NCI-H2029 treated with DMSO at 0.1 percent for 48 hours (cell line): ENCODE measurements at places on chromosomes 1 and 21.

DNA sequence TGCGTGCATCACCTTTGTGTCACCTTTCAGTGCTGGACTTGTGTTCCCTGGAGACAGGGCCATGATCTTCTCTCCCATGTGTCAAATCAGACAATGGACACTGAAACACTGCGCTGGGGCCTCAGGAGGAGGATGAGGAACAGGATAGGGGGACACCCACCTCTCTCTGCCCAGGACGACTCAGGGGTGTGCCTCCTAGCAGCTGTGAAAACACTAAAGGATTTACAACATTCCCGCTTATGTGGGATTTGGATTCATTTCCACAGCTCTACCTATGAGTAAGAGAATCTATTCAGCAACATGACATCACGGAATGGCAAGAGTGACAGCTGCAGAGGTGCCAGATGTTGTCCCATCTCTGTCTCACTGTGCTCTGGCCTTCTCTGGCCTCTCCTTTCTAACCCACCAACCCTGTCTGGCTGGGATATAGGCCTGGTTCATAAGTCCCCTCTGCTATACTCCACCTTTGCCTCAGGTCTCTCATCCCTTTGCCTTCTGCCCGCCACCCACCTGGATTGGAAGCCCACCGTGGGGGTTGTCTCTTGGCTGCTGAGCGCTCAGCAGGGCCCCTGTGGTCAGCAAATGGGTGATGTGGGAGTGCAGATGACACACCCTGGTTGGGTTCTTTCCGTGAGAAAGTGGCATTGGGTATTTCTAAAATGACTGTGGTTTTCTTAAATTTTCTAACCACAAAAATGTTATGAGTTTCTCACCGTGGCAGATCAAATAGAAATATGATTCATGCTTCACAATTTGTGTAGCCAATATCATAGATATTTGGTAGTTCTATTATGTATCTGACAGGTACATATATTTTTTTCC lies 47.1 kb upstream of the TLR5 start:
- no peak for DNase-seq

GRCh38 chr1:167460836-167461235 lies 57.5 kb downstream of the CD247 start:
- DNase-seq = no peak

GRCh38 chr1:244445320-244446181 lies 6.2 kb downstream of the ADSS2 start:
- DNase-seq = no peak

GRCh38 chr1:3633344-3634058 lies 8.7 kb downstream of the TPRG1L start:
- DNase-seq = no peak

DNA sequence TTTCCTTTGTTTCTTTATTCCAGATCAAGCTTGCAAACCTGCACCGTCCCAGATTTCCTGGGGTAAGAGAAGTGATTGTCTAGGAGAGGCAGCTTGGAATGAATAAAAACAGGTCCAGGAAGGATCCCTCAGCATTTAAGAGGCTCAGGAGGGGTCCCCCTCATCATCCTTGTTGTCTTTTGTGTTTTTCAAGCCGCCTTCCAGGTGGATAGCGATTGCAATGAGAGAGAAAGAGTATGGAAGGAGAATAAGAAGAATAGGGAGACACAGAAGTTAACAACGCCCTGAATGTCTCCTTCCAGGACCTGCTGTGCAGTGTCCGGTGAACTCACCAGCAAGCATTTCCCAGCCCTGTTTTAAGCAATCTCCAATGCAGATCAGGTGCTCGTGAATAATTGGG lies 8.5 kb downstream of the ERG start:
- DNase-seq = no peak

GRCh38 chr1:230809256-230809990 lies 58.9 kb downstream of the C1orf198 start:
- no peak for DNase-seq

GRCh38 chr1:59162665-59163064 lies 134.2 kb upstream of the FGGY start:
- no peak for DNase-seq

DNA sequence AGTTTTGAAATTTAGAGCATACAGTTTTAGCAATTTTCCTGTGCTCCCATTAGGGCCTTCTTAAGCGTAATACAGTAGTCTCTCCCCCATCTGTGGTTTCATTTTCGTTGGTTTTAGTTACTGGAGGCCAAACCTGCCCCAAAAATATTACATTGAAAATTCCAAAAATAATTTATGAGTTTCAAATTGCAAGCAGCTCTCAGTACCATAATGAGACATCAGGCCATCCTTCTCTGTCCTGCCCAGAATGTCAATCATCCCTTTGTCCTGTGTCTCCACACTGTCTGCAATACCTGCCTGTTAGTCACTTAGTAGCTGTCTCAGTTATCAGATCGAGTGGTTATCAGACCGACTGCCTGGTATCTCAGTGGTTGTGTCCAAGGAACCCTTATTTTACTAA lies 45.4 kb downstream of the ADSS2 start:
- no peak for DNase-seq

- no peak for DNase-seq
Observed at GRCh38 chr1:183419399-183419798, 1.2 kb upstream of the NMNAT2 start.

DNA sequence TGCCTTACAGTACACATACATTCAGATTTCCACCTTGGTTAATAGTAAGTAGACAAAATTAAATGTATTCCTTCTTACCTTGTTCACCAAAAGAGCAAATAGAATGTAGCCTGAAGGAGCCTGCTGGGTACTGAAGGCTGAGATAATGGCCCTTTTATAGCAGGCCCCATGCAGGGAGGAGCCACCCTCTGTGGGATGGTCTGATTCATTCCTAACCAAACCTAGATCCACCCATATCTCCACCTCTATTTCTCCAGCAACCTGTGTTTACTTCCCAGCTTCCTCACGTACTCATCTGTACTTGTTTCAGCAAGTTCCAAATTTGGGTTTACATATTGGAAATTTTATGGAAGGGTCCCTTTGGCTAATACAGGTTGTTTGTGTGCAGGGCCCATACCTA lies at the start of gene FLG:
Gene FLG (minus strand): TSS at position 129 of the 400 bp plus-strand sequence. CDS start 9,783 bp downstream, outside the sequence.
- no peak for DNase-seq

- no peak for DNase-seq
Observed at GRCh38 chr1:150553392-150554085, 4.3 kb downstream of the ADAMTSL4 start.

- no peak for DNase-seq
Observed at GRCh38 chr21:45131537-45131999, 57.2 kb downstream of the ADARB1 start.

DNA sequence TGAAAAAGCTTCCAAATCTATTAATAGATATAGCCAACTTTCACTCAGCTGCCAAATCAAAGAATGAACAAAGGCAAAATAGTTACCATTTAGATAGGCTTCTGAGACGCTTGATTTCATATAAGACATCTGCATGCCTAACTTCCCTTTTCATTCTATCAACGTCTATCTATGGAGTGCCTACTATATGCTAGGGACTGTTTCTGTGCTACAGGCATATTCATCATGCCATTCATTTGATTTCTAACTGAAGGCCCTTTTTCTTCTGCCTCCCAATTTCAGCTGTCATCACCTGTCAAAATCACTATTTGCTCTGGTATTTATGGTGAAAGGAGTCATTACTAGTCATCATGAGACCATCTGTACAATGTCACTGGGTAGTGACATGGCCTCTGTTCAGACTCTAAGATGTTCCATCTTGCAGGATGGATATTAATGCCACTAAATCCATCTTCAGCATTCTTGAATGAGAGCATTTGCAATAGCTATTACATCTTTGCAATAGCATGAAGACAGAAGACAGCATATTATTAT lies 4.3 kb upstream of the KRTAP13-1 start:
- no peak for DNase-seq

GRCh38 chr1:216890871-216891270 lies 167.6 kb upstream of the ESRRG start:
- DNase-seq = no peak

DNA sequence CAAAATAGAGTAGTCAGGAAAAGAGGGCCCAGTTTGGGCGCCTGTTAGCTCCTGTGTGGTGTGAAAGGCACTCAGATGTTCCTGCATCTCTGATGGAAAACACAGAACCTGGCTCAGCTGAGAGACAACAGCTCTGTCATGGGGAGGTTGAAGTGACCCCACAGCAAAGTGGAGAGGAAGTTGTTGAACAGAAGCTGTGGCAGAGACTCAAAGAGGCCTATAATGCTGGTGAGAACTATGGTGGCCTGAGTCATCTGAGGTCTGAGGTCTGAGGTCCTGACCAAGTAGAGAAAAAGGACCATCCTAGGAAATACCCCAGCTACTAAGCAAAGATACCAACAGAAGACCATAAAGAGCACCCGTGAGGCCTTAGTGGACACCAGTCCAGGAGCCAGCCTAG lies 45.6 kb upstream of the JAK1 start:
- no peak for DNase-seq

GRCh38 chr21:32381571-32381970 lies 11.2 kb downstream of the URB1 start:
- DNase-seq = no peak

DNA sequence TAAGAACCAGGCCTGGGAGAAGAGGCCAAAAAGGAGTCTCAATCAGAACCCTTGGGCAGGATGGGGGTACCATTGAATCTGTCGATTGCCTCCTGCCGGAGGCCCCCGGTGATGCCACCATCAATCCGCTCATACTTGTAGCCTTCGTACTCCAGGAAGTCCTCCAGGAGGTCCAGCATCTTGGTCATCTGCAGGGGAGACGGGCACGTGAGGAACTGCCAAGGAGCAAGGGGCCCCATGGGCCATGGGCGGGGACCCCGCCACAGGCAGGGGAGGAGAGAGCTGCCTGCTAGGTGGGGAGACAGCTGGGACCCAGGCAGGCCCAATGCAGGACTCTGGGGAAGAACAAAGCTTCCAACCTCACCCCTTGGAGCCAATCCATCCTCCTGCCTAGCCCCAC lies 48.6 kb downstream of the CHD5 start:
- DNase-seq = no peak

DNA sequence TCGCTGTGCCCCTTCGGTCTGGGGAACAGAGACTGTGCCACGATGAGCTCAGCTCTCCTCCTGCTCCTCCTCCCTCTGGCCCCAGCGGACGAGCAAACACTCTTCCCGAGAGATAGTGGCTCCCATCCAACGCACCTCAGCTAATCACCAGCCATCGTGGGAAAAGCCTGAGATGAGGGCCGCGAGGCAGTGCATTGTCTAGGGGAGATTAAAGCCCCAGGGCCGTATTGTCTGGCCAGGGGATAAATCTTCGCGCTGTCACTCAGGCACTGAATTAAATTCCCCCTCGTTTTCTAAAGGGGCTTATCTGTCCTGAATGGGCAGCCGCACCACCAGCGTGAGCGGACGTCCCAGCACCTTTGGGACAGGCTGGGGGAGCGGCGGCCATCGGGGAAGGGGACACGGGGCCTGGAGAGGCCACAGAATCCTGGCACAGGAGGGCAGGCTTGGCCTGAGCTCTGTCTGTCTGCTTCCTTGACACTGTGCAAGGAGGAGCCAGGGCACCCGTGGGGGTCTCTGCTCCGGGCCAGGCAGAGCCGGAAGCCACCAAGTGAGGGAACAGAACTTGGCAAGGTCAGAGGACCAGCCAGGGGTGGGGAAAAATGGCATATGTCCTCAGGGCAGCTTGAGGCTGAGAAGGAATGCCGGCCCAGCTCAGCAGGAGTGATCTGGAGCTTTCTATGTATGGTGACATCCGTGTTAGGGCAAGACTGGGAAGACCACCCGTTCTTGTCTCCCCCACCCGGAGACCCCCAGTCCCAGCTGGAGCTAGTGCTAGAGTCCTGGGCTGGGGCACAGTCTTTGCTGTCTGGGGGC lies 32.3 kb downstream of the PRDM16 start:
- peak; percentile 34 for DNase-seq

GRCh38 chr1:9676815-9677393 lies 25.4 kb downstream of the PIK3CD start:
- DNase-seq = no peak

DNA sequence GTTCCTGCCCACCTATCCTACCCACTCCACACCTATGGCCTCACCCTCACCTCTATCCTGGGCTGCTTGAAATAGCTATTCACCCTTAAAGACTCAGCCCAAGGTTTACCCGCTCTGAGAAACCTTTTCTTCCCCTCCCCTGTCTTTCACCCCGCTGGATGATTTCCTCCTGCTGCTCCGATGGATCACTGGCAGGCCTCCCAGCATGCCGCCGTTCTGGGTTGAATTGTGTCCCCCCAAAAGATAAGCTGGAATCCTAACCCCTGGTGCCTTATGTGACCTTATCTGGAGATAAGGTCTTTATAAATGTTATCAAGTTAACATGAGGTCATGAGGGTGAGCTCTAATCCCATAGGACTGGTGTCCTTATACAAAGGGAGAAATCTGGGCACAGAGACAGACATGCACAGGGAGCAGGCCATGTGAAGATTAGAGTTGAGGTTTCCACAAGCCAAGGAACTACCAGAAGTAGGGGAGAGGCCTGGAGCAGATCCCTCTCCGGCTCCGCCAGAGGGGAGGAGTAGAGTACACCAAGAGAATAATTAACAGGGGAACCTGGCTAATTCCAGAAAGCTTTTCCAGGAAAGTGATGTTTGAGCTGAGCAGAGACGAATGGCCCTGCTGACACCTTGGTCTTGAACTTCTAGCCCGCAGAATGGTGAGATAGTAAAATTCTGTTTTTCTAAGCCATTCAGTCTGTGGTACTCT lies 110.0 kb upstream of the SERBP1 start:
- no peak for DNase-seq

- DNase-seq = no peak
Observed at GRCh38 chr21:35138665-35139381, 89.7 kb upstream of the RUNX1 start.

- no peak for DNase-seq
Observed at GRCh38 chr1:6354659-6355317, 38.8 kb downstream of the ACOT7 start.

- DNase-seq = no peak
Observed at GRCh38 chr1:77342745-77343144, 60.9 kb downstream of the AK5 start.

GRCh38 chr1:40315239-40315794 lies 1.8 kb downstream of the COL9A2 start:
- DNase-seq = peak; percentile 97

GRCh38 chr1:227946624-227947385 lies 927 bp downstream of the WNT9A start:
- peak; percentile 29 for DNase-seq

- DNase-seq = no peak
Observed at GRCh38 chr1:71641903-71642302, 561.1 kb upstream of the ZRANB2 start.

GRCh38 chr1:30899577-30900389 lies 8.8 kb downstream of the SDC3 start:
- no peak for DNase-seq

GRCh38 chr1:68197891-68198290 lies 34.4 kb downstream of the WLS start:
- DNase-seq = peak; percentile 84

- peak; percentile 23 for DNase-seq
Observed at GRCh38 chr1:81549588-81550127, 251.1 kb upstream of the ADGRL2 start.

GRCh38 chr1:150161747-150162581 lies 12.2 kb downstream of the PLEKHO1 start:
- no peak for DNase-seq

GRCh38 chr1:55211863-55212262 lies 3.3 kb downstream of the USP24 start:
- no peak for DNase-seq

GRCh38 chr1:64942118-64942517 lies 24.2 kb downstream of the JAK1 start:
- peak; percentile 46 for DNase-seq
